ENCODE measurements at places on chromosomes 7 and 10.

DNA sequence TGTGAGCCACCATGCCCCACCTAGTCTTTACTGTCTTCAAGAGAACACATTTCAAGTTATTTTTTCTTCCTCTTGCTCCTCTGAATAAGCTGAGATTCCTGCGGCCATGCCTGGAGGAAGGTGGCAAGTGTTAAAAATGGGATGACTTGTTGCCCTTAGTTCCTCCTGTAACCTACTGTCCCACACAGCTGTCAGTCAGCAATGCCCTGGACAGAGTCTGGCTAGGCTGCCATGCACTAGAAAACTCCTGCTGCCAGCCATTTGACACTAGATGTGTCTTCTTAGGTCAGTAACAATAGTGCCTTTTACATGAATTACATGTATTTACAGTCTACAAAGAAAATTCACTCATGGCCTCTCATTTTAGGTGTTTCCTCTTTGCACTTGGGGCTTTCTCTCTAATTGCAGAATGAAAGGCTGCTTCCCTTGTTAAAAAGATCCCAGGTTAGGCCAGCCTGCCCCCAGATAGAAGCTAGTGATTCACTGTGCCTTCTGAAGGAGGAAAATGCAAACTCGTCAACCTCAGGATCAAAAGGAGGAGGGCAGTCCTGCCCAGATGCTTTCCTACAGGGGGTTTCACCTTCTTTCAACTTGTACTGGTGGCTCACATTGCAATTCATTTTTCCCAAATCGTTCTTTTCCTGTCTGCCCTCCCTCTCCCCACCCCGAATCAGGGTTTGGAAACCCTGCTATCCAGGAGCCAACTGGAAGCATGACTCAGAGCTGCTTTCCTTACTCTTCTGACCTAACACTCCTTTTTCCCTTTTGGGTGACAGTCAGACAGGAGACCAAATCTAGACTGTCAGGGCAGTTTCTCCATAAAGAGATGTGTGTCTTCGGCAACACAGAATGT is 136.6 kb downstream of the SPAG6 start:
- DNase-seq: no peak

DNA sequence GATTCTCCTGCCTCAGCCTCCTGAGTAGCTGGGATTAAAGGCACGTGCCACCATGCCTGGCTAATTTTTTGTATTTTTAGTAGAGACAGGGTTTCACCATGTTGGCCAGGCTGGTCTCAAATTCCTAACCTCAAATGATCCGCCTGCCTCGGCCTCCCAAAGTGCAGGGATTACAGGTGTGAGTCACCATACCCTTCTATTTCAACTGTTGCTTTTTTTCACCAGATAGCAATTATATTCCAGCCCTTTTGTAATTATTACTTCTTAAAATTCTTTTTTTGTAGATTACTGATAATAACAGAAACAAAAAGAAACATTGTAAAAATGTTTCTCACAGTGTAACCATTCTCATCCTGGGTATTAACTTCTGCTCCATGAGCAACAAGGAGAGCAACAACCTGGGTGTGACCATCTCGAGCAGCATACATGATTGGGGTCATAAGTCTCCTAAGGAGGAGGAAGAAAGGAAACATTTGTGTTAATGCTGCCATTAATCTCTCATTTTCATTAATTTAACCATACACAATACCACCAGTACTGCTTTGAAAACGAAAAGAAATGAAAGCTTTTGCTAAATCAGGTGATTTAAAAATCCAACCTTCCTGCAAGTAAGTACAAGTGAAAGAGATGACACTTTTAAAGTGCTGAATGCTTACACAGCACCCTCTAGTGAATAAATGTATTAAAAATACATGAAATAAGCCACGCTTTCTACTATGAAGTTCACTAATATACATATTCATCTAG is 41.8 kb downstream of the ASZ1 start:
- no peak for DNase-seq

GRCh38 chr7:111718886-111719285 is 156.6 kb upstream of the IMMP2L start:
- DNase-seq: no peak

DNA sequence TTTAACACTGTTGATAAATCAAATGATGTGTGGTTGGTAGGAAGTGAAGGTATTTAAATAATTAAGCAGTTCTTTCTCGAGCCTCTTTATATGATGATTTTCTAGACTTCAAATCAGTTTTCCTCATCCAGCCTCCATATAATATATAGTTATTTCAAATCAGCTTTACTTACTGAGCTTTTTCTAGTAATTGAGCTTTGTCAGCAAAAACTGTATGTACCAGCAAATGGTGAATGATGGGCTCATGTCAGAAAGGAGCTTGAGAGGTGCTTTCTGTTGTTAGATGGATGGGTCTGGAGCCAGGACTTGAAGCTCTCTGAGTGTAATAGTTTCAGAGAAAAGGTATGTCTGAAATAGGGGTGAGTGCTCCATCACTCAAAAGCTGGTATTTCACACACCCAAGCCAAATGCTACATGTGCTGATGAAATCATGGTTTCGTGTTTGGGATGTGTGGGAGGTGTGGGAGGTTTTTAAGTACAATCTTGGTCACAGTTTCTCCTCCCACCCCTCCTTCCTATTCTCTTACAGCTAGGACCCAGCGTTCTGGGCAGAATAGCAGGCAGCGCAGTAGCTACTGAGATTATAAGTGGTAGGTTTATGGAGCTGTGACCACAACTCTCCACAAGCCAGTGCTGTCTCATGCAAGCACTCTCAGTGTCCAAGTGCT is 55.8 kb downstream of the LRMDA start:
- DNase-seq: no peak

DNA sequence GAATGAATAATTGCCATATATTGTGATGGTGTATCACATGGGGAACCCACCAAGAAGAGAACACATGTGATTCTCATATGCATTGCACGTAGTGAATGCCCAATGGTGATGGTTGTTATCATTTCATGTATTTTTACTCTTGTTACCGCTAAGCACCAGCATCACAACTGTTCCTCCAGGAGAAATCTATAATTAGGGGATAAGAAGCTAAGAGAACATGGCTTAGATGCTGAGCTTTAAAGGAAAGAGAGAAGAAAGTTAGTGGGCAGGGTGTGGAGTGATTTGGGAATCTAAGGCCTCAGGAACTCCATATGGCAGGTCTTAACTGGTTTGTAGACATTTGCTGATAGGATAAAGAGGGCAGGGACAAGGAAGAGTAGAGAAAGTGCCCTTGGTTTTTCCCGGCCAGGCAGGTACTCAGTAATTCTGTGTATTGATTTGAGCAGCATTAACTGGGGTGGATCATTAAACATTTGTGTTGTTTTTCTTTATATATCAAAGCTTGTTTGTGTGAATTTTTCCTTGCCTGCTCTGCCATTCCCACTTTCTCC is 145.9 kb downstream of the LRRC4 start:
- DNase-seq: no peak

- no peak for DNase-seq
Measured at GRCh38 chr10:127576740-127577161, 27.6 kb downstream of the NPS start.

DNA sequence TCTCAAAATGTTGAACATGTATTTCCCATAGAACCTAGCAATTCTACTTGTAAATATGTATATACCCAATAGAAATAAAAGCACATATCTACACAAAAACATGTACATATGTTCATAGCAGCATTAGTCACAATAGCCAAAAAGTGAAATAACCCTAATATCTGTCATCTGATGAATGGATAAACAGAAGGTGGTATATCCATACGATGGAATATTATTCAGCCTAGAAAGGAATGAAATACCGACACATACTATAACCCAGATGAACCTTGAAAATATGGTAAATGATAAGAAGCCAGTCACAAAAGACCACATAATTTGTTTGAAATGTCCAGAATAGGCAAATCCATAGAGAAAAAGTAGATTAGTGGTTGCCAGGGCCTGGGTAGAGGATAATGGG is 87.9 kb downstream of the MCU start:
- no peak for DNase-seq

- DNase-seq: no peak
Measured at GRCh38 chr7:148838905-148839304, 45.2 kb downstream of the EZH2 start.

DNA sequence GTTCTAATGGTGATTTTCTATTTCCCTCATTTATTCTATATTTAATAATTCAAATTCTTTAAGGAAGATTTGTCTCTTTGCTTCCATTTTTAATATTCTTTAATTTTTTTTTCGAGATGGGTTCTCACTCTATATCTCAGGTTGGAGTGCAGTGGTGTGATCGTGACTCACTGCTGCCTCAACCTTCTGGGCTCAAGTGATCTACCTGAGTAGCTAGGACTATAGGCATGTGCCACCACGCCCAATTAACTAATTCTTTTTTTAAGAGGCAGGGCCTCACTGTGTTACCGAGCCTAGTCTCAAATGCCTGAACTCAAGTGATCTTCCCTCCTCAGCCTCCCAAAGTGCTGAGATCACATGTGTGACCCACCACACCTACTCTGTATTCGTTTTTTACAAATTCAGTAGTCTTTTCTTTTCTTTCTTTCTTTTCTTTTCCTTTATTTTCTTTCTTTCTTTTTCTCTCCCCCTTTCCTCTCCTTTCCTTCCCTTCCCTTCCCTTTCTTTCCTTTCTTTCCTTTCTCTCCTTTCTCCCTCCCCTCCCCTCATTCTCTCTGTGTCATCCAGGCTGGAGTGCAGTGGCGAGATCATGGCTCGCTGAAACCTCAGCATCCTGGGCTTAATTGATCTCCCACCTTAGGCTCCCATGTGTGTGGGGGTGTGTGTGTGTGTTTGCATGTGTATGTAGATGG is 323.1 kb downstream of the ADK start:
- no peak for DNase-seq

- no peak for DNase-seq
Measured at GRCh38 chr7:120043250-120043649, 229.7 kb upstream of the KCND2 start.

GRCh38 chr7:39527951-39528350 is 38.3 kb upstream of the YAE1 start:
- no peak for DNase-seq

- DNase-seq: no peak
Measured at GRCh38 chr10:95413588-95413987, 122.8 kb upstream of the PDLIM1 start.

GRCh38 chr10:97468162-97468561 is 22.2 kb downstream of the ZDHHC16 start:
- no peak for DNase-seq

GRCh38 chr10:85658518-85658917 is 708.1 kb downstream of the GRID1 start:
- DNase-seq: no peak

DNA sequence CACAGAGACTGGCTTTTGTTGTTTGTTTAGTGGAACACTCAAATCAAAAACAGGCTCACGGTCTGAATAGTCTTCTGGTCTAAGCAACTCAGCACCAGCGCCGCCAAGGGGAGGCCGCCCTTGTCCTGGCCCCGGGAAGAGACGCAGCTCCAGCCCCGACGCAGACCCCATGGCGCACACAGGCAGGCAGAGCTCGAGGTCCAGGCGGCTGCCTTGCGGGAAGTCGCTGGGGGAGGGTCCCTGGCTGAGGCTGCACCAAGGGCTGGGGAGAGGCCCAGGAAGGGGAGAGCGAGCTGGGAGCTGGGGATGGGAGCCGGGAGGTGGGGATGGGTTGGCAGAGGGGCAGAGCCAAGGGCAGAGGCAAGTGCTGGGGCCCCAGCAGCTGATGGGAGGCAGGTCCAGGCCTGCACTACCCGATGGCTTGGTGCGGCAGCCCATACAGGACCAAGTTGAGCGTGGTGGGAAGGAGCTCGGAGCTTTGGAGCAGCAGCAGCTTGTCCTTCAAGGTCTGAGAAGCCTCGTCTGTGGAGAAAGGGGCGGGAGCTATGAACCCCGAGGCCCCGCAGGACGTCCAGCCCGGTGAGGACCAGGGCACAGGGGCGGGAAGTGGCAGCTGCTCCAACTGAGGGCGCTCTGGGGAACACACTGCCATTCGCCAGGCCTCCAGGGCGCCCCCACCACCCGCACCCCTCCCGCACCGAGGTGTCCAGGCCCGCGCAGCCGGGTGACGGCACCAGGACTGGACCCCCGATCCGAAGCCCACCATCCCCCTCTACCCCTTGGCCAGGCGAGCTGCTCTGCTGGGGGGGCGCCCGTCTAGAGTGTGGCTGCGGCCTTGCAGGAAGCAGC is 22.7 kb upstream of the NKX6-2 start:
- DNase-seq: no peak

GRCh38 chr10:49749144-49749543 is 13.0 kb downstream of the OGDHL start:
- no peak for DNase-seq
